ENCODE measurements at places on chromosomes 4 and X.

DNA sequence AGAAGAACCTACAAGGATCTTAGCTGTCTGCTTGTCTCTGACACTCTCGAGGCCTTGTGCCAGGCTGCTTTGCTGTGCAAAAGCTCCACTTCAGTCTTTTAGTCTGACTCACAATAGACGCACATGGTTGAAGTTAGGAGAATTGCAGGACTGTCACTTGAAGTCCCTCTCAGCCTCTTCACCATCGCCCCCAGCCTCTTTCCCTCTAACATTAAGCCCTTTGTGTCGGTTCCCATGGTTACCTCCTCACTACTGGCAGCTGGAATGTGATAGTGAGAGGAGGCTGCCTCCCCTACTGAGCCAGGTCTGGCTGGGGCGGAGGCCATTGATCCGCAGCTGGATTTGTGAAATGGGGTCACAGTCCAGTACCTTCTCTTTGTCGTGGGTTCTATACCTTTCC lies 201.8 kb downstream of the SOWAHB start:
- peak; percentile 71 for DNase-seq

DNA sequence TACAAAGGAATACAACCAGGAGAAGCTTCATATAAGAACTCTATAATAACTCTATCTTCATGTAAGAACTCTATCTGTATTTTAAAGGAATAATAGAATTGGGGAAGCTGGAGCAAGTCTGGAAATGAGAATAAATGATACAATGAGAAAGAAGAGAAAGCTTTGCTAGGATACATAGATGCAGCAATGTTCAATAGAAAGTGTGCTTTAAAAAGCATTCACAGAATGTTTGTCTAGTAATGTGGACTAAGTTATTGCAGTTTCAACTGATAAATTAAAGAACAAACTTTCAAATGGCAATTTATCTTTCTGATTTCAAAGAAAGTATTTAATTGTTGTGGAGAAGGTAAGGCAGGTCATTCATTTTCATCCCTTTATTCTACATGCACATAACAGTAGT lies 104.9 kb downstream of the TTC29 start:
- DNase-seq: no peak

- DNase-seq: no peak
Observed at GRCh38 chr4:117968606-117969005, 65.7 kb upstream of the NDST3 start.

DNA sequence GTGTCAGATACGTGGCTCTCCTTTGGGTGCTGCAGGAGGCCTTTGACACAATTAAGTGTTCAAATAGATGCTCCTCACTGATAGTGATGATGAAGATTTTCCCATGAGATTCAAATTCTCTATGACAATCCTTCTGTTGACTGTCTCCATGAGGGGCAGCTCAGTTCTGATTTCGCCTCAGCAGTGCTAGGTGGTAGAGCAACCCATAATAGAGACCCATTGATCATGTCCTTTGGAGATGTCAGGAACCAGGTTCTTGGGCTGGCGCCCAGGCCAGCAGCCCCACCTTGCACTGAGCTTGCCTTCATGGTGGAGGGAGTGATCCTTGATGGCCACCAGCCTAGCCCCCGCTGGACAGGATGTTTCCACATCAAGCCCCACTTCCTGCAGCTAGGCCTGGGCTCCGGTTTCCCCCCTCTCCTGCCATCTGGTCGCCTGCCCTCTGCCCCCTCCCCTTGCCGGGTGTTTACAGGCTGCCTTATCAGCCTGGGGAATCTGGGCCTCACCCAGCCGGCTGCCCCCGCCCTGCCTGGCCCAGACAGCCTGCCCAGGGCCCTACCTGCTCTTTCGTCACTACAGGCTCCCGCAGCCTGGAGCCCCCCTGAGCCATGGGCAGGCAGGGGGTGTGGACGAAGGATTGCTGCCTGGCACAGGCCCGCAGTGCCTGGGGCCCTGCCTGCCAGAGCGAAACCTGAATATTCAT lies 12.6 kb downstream of the ELF4 start:
- DNase-seq: no peak

DNA sequence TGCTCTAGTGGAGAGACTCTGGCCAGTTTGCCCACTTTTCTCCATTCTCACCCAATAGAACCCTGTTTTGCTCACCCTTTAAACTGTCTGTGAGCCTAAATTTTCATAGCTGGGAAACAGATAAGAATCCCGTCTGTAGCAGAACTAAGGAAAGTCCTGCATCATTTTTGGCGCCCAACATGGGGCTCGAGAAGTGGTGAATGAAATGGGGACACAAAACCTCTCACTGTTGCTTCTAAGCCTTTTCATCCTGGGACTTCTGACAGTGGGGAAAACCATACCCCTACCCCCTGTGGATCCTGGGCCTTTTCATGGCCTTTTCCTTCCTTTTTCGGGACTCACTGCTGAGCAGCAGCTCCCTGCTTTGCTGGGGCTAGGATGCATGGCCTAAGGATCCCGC lies 189.9 kb downstream of the INPP4B start:
- peak; percentile 36 for DNase-seq

GRCh38 chr4:98969878-98970785 lies 25.4 kb upstream of the METAP1 start:
- peak; percentile 6 for DNase-seq

DNA sequence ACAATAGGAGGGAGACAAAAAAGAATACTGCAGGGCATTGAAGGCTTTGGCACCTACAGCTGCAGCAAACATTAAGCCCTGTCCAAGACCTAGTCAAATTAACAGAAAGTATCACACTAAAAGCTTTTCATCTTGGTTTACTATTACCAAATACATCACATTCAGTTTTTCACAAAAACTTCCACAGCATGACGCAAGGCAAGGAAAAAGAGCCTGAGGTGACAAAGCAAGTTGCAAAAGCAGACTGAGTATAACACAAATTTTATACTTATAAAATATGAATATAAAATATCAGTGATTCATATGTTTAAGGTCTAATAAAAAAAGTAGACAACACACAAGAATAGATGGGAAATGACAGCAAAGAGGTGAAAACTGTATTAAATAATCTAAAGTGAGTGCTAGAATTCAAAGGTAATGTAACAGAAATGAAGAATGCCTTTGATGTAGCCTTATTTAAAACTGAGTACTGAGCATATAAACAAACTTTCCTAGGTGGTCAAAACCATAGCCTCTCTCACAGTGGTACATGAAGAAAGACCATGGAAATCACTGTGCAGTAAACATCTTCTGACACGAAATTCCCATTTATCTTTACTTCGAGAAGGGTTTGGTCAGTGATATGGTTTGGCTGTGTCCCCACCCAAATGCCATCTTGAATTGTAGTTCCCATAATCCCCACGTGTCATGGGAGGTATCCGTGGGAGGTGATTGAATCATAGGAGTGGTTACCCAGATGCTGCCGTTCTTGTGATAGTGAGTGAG lies 27.7 kb upstream of the MAGEA11 start:
- DNase-seq: no peak

DNA sequence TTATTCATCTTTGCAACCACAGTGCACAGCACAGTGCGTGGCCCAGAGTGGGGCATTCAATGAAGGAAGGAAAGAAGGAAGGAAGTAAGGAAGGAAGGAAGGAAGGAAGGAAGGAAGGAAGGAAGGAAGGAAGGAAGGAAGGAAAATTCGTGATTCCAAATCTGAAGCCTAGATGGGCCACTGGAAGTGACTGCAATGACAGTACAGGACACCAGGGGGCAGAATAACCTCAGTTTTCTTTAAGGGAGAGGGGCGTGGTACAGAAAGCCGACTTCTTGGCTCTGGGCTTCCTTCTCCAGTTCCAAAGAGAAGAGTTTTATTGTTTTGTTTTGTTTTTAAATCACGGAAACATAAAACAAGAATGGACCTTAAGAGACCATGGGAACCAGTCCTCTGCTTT lies 47.8 kb downstream of the APLN start:
- peak; percentile 42 for DNase-seq

- DNase-seq: no peak
Observed at GRCh38 chr4:628821-629635, 3.7 kb downstream of the PDE6B start.

GRCh38 chr4:108980455-108981239 lies 217.8 kb upstream of the ETNPPL start:
- no peak for DNase-seq

DNA sequence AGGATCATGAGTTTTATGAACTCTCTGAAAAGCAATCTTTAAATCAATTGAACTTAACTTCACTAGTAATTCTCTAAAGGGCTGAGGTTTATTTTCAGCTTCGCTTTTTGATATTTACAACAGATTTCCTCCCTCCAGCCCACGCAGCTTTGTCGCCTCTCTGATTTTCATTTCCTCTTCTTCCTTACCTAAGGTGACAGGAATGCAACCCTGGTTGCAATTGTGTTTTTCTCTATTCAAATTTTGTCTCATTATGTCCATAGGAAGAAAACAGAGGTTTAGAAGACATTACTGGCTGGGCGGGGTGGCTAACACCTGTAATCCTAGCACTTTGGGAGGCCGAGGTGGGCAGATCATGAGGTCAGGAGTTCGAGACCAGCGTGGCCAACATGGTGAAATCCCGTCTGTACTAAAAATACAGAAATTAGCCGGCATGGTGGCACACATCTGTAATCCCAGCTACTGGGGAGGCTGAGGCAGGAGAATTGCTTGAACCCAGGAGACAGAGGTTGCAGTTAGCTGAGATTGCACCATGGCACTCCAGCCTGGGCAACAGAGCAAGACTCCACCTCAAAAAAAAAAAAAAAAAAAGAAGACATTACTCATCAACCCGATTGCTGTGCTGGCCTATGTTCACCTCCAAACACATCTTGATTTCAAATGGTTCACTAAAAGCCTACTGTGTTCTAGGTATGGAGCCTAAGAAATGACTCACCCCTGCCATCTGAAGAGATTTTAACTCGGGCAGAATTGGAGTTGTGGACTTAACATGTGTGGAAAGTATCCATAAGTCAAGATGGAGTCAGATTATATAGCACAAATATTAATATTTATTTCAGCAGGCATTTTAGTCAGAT lies 36.8 kb downstream of the VSIG4 start:
- no peak for DNase-seq

GRCh38 chr4:23770011-23770410 lies 119.8 kb downstream of the PPARGC1A start:
- peak; percentile 58 for DNase-seq

- DNase-seq: no peak
Observed at GRCh38 chr4:24588216-24588954, 4.0 kb upstream of the DHX15 start.

- no peak for DNase-seq
Observed at GRCh38 chrX:101397779-101398178, 7.0 kb downstream of the RPL36A start.

DNA sequence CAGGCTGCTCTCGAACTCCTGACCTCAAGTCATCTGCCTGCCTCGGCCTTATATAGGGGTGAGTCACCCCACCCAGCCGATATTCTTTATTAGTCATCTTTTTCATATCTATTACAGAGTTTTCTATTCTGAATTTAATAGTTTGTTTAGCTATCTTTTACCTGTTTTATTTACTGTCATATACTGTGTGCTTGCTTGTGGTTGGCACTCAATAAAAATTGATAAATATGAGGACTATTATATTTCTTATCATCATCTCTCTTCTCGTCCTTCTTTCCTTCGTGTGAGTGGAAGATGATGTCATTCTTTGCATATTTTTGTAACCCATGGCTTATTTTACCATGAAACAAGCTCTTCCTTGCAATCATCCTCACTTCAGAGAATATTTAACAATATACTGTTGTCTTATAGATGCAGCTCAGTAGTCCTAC lies 265.5 kb downstream of the ARHGAP24 start:
- peak; percentile 60 for DNase-seq

DNA sequence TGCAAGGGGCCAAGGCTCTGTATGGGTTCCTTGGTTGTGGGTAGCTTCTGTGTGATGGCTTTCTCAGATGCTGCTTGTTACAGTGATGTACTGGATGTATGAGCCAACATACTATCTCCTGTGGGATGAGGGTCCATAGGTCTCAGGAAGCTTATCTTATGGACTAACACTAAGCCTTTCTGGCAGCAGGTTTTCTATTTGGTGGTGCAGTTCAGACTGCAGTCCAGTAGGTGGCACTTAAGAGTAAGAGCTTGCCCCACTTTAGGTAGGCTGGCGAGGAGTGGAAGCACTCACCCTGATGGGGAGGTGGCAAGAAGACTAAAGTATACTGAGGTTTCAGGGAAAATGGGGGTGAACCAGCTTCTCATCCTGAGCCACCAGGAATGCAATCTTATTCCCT lies 306.7 kb upstream of the MAOA start:
- DNase-seq: peak; percentile 11

GRCh38 chrX:23637187-23637586 lies 30.1 kb upstream of the PRDX4 start:
- DNase-seq: no peak

DNA sequence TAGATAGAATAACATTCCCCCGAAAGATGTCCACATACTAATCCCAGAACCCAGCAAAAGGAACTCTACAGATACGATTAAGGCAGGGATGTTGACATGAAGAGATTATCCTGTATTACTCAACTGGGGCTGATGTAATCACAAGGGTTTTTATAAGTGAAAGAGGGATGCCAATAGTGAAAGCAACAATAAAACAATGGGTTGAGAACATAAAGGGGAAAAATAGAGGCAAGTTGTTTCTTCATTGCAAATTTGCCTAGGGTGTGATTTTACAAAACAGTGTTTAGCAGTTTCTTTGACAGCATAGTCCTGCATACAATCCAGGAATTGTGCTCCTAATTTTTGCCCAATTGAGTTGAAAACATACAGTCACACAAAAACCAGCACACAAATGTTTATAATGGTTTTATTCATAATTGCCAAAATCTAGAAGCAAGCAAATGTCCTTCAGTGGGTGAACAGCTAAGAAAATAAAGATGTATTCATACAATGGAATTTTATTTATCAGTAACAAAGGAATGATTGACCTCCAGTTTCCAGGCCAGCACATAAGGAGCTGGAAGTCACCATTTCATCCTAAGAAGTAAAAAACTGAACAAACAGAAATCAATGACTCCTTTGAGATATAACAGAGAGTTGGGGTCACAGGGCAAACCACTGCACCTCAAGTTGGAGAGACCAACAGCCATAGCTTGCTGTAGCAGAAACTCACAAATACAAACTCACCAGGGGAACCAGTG lies 107.2 kb downstream of the CENPC start:
- DNase-seq: peak; percentile 73

DNA sequence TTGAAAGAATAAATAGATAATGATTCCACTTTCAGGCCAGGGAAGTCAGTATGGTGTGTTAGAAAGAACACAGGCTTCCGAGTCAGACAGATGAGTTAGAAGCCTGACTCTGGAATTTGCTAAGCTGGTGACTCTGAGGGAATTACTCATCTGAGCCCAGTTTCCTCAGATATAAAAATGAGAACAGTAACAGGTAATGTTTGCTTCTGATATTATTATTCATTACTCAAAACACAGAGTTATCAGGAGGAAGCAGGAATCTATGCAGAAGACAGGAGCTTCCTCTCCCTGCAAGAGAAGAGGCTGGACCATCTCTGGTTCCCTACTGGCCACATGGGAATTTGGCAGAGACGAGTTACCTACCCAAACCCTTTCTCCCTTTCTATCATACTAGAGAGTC lies 163.1 kb downstream of the EVC2 start:
- DNase-seq: peak; percentile 3

- no peak for DNase-seq
Observed at GRCh38 chr4:158588777-158589176, 67.1 kb downstream of the RXFP1 start.

- DNase-seq: no peak
Observed at GRCh38 chr4:89351201-89351600, 43.6 kb upstream of the GPRIN3 start.

- no peak for DNase-seq
Observed at GRCh38 chrX:30982467-30982866, 89.4 kb downstream of the FTHL17 start.
